Smooth muscle cell of the coronary artery (primary cell): ENCODE measurements at places on chromosomes 11 and 22. TPM values are rescaled to one million over a fixed set of nuclear protein-coding genes. Genes with fewer than 3 reads are reported as not detected.

Gene OR51B5
- 0.15 TPM in 1 of 2 replicates, not detected in the other for total RNA-seq

Gene OR52E8
- total RNA-seq: not detected in 2 replicates

Gene PLA2G3
- not detected in 2 replicates for total RNA-seq

Gene ARHGEF17
- total RNA-seq: 20.4 and 29.5 TPM in 2 replicates

Gene COMT
- 288 and 572 TPM in 2 replicates for total RNA-seq

Gene USP2
- under 0.01 TPM in 2 replicates for total RNA-seq
